NCI-H1048 (cell line): ENCODE measurements at places on chromosomes 4 and X.

- DNase-seq = no peak
These were observed 12.1 kb downstream of the HTRA3 start for GRCh38 chr4:8281519-8282133.

- no peak for DNase-seq
These were observed 38.2 kb downstream of the C4orf50 start for GRCh38 chr4:5979981-5980380.

GRCh38 chr4:136636155-136636554 is 896.1 kb downstream of the PCDH18 start:
- DNase-seq = no peak

DNA sequence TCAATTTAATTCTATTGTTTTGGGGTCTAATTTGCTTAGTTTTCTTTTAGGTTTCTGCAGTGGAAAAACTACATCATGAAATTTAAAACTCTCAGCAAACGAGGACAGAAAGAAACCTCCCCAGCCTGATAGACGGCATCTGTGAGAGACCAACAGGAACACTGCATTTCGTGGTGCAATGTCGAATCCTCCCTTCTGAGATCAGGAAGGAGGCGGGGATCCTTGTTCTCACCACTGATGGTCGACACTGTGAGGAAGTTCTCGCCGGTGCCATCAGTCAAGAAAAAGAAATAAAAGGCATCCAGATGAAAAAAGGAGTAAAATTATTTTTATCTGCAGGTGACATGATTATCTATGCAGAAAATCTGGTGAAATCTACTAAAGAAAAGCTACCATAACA is 16.5 kb downstream of the GAK start:
- no peak for DNase-seq

GRCh38 chr4:5821665-5822358 is 71.1 kb downstream of the CRMP1 start:
- DNase-seq = no peak

DNA sequence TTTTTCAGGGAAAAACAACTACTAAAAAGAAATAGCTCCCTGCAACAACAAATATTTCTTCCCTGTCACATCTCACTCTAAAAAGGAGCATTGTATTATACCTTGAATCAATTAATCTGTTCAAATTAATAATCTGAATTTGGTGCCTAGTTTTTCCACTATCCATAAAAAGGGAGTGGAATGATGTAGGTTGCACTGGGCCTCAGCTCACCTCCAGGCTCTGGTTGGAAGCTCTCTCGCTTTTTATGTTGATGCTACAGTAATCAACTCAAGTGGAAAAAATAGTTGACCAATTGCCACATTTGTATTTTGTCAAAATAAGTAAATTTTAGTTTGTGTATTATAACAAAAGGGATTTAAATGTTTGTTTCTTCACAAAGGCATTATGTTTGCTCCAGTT is 126.1 kb downstream of the MAD2L1 start:
- no peak for DNase-seq

GRCh38 chr4:142598132-142598531 is 248.0 kb downstream of the INPP4B start:
- DNase-seq = no peak

GRCh38 chr4:74414149-74414809 is 30.7 kb upstream of the AREG start:
- DNase-seq = no peak
